ENCODE measurements at places on chromosomes 7 and 10. TPM values are rescaled to one million over a fixed set of nuclear protein-coding genes. Genes with fewer than 3 reads are reported as not detected.

EFCAB10 gene
- not detected for total RNA-seq

RET gene
- 0.60 TPM for total RNA-seq

ADCK2 gene
- total RNA-seq = 8.5 TPM

IL15RA gene
- total RNA-seq = 6.0 TPM

PHYHIPL gene
- 0.11 TPM for total RNA-seq

DGKI gene
- 1.3 TPM for total RNA-seq

TMEM243 gene
- total RNA-seq = 4.4 TPM

PDE1C gene
- 207 TPM for total RNA-seq

RHEB gene
- total RNA-seq = 113 TPM

VAX1 gene
- total RNA-seq = not detected

MYOZ1 gene
- total RNA-seq = 4.8 TPM

CARD11 gene
- total RNA-seq = 0.16 TPM

DNA sequence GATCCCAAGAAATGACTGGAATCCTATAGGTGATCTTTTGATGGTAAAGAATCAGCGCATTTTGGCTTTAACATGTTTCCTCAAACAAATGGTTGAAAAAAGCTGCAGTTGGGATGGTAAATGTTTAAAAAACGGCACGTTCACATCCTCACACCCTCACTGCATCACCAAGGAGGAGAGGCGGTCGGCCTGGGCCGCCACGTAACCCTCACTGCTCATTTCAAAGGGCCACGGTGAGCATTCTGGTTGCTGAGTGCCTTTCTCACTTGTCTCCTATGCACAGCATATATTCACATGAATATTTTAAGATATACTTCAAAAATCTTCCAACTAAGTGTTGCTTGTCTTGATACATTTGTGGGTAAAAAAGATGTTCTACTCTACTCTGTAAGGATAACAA is 233.2 kb downstream of the DNAJB6 start:
- DNase-seq = no peak

- DNase-seq = no peak
Observed at GRCh38 chr10:119290301-119291048, 83.1 kb downstream of the GRK5 start.

- DNase-seq = no peak
Observed at GRCh38 chr10:127578961-127579305, 29.8 kb downstream of the NPS start.

GRCh38 chr7:69177941-69178494 is 420.3 kb upstream of the AUTS2 start:
- DNase-seq = no peak

GRCh38 chr7:134875867-134876266 is 96.4 kb downstream of the CALD1 start:
- DNase-seq = no peak

DNA sequence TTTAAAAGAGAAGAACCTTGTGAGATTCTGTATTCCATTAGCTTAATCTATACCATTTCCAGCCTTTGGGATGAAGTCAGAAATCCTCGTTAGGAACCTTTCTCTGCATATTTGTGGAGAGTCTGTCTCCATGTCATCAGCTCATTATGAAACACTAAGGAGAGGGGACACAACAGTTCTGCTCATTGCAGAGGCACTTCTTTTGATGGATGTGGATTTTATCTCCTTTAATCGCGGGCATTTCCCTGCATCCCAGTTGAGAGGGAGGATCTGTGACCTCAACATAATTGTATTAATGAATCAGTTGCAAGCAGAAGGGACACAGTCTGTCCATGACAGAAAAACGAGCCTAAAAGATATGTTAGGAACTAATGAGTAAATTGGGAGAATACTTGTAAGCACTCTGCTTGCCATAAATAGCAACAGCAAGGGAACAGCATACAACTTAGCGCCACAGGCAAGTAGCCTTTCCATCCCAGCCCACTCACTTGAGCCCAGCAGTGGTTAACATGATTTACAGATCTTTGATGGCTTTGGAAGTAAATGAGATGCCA is 37.9 kb downstream of the SORCS1 start:
- no peak for DNase-seq

- DNase-seq = no peak
Observed at GRCh38 chr7:36208426-36208825, 55.4 kb downstream of the EEPD1 start.

DNA sequence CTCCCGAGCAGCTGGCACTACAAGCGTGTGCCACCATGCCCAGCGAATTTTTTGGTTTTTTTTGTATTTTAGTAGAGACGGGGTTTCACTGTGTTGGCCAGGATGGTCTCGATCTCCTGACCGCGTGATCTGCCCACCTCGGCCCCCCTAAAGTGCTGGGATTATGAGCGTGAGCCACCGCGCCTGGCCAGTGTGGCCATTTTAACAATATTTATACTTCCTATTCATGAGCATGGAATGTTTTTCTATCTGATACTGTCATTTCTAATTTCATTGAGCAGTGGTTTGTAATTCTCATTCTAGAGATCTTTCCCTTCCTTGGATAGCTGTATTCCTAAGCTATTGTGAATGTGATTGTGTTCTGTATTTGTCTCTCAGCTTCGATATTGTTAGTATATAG is 96.2 kb downstream of the GLCCI1 start:
- no peak for DNase-seq

DNA sequence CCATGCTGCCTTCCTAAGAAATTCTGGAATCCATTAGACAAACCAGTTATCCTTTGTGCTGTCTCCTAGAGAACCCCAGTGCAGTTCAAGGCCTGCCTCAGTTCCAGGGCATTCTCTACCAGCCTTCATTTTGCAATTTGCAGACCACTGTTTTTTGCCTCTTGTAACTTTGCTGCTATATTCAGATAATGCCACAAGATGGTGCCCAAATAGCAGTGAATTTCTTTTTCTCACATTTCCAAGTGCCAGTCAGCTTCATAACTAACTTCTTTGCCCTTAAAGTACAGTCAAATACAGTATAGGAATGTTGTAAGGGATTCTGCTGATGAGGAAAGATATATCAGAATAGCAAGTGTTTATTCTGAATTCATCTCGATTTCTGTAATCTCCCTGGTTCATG is 25.2 kb downstream of the LOXL4 start:
- DNase-seq = no peak

DNA sequence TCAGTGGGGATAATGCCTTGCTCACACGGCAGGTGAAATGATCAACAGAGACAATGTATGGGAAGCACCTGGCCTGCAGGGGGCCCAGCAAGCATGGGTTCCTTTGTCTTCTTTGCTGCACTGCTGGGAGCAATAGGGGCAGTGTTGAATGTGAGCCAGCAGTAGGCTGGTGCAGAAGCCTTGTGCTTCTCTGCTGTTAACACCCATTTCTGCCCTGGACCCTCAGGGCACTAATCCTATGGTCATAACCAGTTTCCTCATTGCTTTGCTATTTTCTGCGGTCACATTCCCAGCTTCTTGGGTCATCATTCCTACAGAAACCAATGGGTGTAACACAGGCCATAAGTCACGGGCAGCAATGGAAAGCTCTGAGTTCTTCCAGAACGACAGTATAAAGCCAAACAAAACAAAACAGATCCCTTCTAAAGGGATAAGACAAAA is 10.9 kb upstream of the LGI1 start:
- DNase-seq = no peak

DNA sequence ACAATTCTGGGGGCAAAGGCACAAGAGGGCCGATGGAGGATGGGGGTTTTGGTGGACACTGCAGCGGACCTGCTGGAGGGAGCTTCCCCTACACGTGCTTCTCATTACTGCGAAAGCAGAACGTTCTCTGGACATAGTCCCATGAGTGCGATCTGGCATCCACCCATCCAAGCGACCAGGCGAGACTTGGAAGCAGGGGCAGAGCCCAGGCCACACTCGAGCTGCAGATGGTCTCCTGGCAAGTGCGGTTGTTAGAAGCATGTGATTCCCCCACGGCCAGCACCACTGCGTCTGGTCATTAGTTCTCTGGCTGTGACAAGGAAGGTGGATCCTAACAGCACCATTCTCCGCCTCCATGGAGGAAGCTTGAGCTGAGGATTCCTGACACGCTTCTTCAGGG is 118.4 kb upstream of the TCERG1L start:
- DNase-seq = no peak

DNA sequence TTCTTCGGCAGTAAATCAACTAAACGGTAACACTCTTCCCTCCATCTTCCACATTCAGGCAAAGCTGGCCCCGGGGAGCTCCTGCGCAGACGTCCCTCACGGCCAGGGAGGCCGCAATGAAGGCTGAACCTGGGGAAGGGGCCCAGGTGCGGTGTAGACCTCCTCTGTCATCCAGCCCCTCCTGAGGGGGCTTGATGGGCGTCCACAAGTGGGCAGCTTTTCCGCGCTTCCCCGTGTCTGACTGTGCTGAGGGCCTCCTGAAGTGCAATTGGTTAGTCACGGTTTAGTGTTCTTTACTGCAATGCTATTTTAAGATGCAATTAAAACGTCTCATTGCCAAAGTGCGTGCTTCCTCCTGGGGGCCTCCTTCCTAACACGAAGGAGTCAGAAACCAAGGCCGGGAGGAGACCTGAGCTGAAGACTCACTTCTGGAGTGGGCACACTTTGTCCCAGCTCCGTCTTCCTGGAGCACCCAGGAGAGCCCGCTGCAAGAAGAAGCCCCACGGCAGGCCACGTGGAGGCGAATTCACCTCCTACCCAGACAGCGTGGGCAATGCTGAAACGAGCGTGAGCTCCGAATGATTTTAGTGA is 173.3 kb downstream of the ELFN1 start:
- DNase-seq = no peak

- peak; percentile 12 for DNase-seq
Observed at GRCh38 chr7:120273476-120273975, 551 bp downstream of the KCND2 start.

- DNase-seq = no peak
Observed at GRCh38 chr10:92756201-92757065, 66.7 kb downstream of the HHEX start.

- no peak for DNase-seq
Observed at GRCh38 chr7:94513565-94513860, 3.9 kb downstream of the CASD1 start.

DNA sequence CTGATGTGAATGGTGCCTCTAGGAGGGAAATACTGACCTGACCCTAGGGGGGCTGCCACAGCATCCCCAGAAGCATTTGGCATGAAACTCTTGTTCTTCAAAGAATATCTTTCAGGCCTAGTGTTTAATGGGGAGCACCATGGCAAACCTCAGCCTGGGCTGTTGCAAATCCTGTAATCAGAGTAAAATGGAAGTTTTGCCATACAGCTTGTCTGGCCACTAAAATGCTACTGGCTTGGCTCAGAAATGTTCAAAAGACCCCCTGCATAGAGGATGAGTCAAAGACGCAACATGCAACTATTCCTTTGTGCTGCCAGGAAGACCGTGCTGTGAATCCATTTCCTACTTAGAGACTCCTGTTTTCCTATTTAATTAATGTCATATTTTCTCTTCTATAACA is 26.7 kb downstream of the HECW1 start:
- DNase-seq = no peak

GRCh38 chr10:103062854-103063590 is 130.1 kb downstream of the NT5C2 start:
- DNase-seq = no peak
